ENCODE measurements at places on chromosomes 5 and 9. TPM values are rescaled to one million over a fixed set of nuclear protein-coding genes. Genes with fewer than 3 reads are reported as not detected.
A peak's percentile ranks its signal among the peaks of the same experiment; 100 is the strongest.

The IL3 gene
- total RNA-seq = not detected

GRCh38 chr5:167992868-167993267 is 298.6 kb upstream of the WWC1 start:
- no peaks in the 10 kb centered on the region for H3K4me1 ChIP-seq
- no peak overlapping the region for H3K27ac ChIP-seq
- H3K36me3 ChIP-seq = no peaks in the 10 kb centered on the region
- no peak for DNase-seq
- no peak overlapping the region for H3K4me3 ChIP-seq

- DNase-seq = peak; percentile 59
- H3K36me3 ChIP-seq = peaks cover 32% of the 10 kb centered on the region
Measured at GRCh38 chr9:128254855-128255759, 20.7 kb downstream of the GOLGA2 start.

GRCh38 chr9:11893331-11893730 is 799.9 kb upstream of the TYRP1 start:
- DNase-seq = no peak
- H3K27me3 ChIP-seq = no peaks in the 10 kb centered on the region
- no peaks in the 10 kb centered on the region for H3K36me3 ChIP-seq

DNA sequence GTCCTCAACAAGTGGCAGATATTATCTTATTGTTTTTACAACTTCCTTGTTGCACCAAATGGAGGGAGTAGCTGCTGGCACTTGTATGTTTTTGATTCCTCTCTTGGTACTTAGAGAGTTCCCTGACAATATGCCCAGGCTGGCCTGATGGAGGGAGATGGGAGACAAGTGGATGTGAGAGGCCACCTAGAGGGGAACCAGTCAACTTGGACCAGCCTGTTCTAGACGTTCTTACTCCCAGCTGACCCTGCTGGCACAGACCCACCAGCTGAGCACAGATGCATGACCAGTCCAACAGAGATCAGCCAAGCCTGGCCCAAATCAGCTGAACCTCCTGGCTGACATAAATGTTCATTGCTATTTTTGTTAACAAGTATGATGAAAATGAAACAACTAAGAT is 60.9 kb upstream of the GDNF start:
- DNase-seq = peak; percentile 21
- H3K36me3 ChIP-seq = no peaks in the 10 kb centered on the region
- no peaks in the 10 kb centered on the region for H3K4me1 ChIP-seq
- H3K27ac ChIP-seq = no peak overlapping the region
- no peak overlapping the region for H3K4me3 ChIP-seq

DNA sequence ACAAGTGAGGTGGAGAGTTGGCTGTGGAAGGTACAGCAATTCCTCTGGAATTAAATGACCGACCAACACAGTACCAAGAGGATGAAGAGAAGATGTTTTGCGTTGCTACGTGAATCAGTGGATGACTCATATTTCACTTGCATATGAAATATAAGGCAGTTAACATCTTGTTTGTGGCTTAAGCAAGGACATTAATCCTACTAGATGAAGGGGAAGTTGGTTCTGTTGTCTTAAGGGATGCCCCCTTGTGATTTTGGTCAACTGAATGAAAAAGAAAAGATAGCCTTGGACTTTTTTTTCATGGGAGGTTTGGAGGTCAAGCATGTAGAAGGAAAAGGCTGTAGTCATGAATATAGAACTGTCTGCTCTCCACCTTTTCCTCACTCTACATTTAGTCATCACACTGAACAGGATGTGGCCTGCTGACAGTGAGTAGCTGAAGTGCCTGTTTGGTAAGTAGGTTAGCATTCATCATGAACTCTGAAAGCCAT is 33.9 kb downstream of the VLDLR start:
- no peak for DNase-seq
- no peak overlapping the region for H3K4me3 ChIP-seq
- no peaks in the 10 kb centered on the region for H3K4me1 ChIP-seq
- no peak overlapping the region for H3K27ac ChIP-seq
- H3K36me3 ChIP-seq = no peaks in the 10 kb centered on the region

The ECSCR gene
- 2.2 TPM for total RNA-seq

The CDC42SE2 gene
- total RNA-seq = 107 TPM

The SPATA31E1 gene
- not detected for total RNA-seq

The SPINK7 gene
- not detected for total RNA-seq

The TENT4A gene
- total RNA-seq = 70.3 TPM

DNA sequence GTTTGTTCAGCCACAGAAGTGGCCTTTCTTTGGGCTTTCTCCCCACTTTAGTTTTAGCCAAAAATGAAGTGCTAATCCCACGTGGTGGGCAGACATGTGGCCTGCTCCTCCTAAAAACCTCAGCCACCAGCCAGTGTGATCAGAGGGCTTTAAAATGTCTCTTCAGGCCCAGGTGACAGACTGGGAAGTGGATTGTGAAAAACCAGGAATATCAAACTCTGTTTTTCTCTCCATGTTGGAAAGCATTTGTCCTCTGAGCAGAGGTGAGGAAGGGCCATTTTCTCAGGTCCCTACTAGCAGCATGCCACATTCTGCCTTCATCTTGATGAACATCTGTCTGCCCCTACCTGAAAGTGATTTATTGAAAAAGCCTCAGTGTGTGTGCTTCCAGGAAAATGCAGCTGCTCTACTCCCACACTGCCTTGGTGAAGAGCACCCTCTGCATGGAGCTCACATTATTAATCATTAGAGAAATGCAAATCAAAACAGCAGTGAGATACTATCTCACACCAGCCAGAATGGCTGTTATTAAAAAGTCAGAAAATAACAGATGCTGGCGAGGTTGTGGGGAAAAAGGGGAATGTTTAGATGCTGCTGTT is 181.2 kb upstream of the DMAC1 start:
- H3K27me3 ChIP-seq = no peaks in the 10 kb centered on the region
- H3K4me1 ChIP-seq = no peaks in the 10 kb centered on the region
- no peak overlapping the region for H3K4me3 ChIP-seq
- H3K36me3 ChIP-seq = no peaks in the 10 kb centered on the region

The SPAG8 gene
- total RNA-seq = not detected

- H3K27ac ChIP-seq = no peak overlapping the region
- DNase-seq = no peak
- peaks cover 39% of the 10 kb centered on the region for H3K27me3 ChIP-seq
- H3K4me1 ChIP-seq = peaks cover 6% of the 10 kb centered on the region
- no peaks in the 10 kb centered on the region for H3K36me3 ChIP-seq
- H3K4me3 ChIP-seq = no peak overlapping the region
Measured at GRCh38 chr5:132009706-132010405, 1.6 kb downstream of the ACSL6 start.

DNA sequence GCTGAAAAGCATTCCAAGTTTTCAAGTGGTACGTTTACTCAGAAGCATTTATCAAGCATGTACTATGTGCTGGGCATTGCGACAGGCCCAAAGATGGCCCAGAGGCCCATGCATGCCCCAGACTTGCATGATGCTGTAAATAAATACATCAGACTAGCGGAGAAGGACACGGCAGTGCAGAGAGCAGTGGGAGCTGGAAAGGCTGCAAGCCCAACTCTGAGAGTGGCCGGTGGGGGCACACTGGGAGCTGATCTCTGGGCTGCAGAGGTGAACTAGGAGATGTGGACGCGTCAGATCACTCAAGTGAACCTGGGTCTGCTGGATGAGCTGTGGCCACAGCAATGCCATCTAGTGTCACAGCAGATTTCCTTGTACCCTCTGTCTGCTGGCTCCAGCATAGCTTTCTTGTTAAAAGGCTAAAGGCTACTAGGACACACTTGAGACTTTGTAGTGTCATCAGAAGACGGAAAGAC is 246.9 kb downstream of the FANCC start:
- peaks cover 20% of the 10 kb centered on the region for H3K4me1 ChIP-seq
- H3K27me3 ChIP-seq = no peaks in the 10 kb centered on the region
- H3K36me3 ChIP-seq = no peaks in the 10 kb centered on the region
- no peak overlapping the region for H3K4me3 ChIP-seq
- H3K27ac ChIP-seq = peak overlapping the region; percentile 66
